Esophagus squamous epithelium (tissue), 5 donors: ENCODE measurements at places on chromosomes 3 and 15.

DNA sequence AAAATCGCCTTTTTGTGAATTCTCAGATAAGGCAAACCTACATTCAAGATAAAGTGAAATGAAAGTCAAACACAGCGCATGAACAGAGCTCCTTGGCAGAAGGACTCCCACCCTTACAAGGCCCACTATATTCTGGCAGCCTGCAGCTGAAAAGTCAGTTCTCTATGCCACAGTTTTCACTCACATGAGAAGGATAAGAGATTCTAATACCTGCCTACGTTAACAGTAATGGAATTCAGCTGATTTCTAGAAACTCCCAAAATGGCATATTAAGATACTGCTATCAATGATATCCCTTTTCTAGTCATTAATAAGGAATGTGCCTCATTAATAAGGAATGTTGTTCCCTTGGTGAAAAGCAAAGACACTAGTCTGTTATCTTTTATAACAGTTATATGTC, 27.0 kb downstream of the SLC30A4 start:
- no peak for DNase-seq

DNA sequence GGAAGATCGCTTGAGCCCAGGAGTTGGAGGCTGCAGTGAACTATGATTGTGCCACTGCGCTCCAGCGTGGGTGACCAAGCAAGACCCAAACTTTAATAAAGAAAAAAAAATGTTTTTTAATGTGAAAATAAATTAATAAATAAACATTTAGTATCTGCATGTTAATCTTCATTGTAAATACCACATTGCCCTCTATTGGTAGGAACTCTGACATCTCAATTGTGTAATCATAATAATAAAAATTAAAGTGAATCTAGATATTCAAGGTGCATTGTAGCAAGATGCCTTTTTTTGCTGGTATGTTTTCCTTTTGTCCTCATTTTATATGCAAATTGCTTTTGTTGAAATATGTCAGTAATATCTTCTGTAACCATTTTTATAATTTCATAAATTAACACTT, 95.0 kb upstream of the LIMD1 start:
- no peak for DNase-seq

GRCh38 chr3:177764377-177764912, 567.2 kb upstream of the TBL1XR1 start:
- DNase-seq = no peak

DNA sequence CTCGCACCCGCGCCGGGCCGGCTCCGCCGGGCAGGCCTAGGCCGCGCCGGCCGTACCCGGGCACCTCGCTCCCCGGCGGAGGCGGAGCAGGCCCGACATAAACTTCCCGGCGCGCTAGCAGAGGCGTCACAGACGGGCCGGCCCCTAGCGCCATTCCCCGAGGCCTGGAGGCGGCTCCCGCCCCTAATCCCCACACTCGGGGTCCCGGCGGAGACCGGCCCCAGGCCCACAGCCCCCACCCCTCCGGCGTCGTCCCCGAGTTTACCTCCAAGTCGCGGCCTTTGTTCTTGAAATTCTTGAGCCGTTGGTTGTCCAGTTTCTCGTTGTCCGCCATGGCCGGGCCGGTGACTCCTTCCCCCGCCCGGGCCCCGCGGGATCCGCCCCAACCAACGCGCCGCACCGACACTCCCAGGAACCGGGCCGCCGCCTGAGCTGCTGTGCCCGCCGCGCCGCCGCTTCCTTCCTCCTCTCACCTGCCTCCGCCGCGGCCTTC, 376 bp downstream of the KPNA4 start:
- DNase-seq = no peak

- DNase-seq = no peak
Observed at GRCh38 chr3:103976931-103977339, 1389.8 kb upstream of the ALCAM start.

DNA sequence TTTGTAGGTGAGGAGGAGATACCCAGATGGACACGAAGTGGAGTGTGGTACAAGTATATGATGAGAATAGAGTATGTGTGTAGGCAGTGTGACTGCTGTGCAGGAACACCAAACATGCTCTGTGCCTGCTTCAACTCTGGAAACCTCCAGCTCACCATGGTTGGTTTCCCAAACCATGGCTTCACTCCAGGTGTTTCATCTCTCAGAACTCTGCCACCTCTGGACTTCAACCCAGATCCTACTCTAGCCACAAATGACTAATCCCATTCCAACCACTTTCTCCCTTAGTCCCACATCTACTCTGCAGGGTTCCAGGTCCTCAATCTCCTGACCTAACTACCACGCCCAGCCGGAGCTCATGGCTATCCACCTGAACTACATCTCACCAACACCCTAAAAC, 102.1 kb downstream of the RYK start:
- DNase-seq = no peak

GRCh38 chr15:89243046-89243690, 611 bp upstream of the FANCI start:
- DNase-seq = no peak

GRCh38 chr3:38257583-38257982, 8.0 kb upstream of the SLC22A13 start:
- no peak for DNase-seq

- DNase-seq = no peak
Observed at GRCh38 chr3:41200669-41201021, 1.3 kb downstream of the CTNNB1 start.

- DNase-seq = no peak
Observed at GRCh38 chr3:185328324-185329004, 34.5 kb upstream of the MAP3K13 start.

- DNase-seq = no peak
Observed at GRCh38 chr3:121467085-121467484, 78.7 kb downstream of the POLQ start.
